ENCODE measurements at places on chromosomes 16 and 17.

GRCh38 chr17:56482229-56482628, 111.3 kb upstream of the NOG start:
- no peak for DNase-seq

DNA sequence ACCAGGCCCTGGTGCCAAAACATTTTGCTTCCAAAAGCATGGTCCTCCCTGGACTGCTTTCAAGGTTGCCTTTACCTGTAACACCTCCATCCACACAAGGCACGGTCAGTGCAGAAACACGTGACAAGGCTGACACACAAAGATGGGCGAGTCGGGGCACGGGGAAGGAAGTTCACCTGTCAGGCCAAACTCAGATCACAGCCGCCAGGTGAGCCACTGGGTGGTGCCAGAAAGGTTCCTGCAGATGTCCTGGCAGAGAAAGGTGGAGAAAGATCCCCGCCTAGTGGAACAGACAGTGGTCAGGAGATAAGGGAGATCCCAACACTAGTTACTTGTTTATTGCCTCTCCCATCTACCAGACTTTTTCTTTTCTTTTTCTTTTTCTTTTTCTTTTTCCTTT, 155.3 kb downstream of the AIPL1 start:
- DNase-seq, result no peak

DNA sequence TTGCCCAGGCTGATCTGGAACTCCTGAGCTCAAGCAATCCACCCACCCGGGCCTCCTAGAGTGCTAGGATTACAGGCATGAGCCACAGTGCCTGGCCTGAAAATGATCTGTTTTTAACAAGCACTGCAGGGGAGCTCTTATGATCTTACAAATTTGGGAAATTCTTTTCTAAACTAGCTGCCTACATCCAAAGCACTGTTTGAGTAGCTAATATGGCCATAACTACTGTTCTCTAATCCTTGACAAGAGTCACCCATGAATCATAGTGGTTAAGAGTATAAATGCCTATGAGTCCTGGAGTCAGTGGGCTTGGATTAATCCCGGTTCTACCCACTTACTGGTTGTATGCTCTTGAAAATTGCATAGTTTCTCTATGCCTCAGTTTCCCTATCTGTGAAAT, 1.4 kb upstream of the CPPED1 start:
- no peak for DNase-seq

DNA sequence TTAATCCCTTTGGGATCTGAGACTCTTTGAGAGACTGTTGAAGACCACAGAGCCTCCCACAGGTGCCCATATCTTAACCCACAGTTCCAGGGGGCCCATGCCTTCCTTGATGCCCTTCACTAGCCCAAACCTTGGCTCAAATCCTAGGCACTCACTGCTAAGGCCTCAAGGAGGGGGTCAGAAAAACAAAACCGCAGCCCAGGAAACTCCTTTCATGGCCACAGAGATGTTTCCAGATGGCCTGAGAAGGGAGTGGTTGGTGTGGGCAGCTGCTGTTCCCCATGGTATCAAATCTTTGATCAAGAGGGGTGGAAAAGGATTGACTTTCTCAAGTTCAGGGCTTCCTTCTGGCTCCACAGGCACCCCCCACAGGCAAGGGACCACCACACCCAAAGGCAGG, 44.7 kb downstream of the CDH1 start:
- no peak for DNase-seq

DNA sequence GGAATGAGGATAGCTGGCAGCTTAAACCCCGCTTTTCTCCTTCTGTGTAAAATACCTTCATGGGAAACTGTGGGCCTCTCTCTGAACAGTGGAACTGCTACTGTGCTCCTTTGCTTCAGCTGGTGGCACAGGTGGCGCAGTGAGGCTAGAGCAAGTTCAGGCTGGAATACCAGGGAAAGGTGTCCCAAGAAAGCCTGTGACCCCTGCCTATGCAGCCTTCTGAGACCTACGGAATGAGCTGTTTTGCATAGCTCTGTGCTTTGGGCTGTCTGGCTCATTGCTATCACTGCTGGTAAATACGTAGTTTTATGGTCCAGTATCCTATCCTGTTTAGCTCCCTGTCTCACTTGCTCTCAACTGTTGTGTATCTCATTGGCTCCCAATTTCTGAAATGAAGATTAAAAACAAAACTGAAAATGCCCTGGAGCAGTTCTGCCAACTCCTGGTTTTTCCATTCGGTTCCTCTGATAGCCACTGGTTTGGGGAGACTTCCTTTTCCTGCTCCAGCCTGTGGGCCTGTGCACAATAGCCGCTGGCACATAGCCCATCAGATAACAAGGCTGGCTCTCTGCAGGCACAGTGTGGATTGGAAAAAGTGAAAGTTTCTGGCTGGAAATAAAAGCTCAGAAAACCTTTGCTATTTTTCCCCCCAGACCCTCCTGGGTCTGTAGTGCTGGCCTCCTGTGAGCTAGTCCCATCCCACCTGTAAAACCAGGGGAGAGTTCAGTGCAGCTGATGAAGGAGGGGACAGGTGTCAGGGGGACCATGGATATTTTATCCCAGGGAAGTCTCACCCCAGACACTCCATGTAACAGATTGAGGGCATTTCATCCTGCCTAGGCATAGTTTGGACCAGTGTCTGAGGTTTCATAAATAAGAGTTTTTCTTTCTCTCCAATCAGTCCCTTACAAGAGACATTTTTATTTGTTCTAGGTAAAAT, 24.0 kb downstream of the LIMD2 start:
- no peak for DNase-seq

DNA sequence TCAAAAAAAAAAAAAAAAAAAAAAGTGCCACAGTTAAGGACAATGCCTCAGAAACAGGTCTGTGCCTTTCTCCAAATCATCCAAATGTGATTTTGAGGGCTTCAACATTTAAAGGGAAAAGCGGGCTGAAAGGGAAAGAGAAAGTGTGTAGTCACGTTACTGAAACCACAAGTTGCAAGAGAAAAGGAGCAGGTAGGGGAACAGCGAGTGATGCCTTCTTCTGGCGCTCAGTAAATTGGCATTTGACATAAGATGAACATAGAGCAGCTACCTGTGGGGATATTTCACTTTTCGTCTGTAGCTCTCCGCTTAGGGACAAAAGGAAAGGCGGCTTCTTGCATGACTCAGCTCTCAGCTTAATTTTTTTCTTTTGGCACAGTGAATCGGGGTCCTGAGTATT, 11.1 kb downstream of the CMTM2 start:
- no peak for DNase-seq

GRCh38 chr17:559551-560431, 154.8 kb downstream of the VPS53 start:
- DNase-seq, result no peak

GRCh38 chr16:87324411-87325275, 7.5 kb upstream of the C16orf95 start:
- no peak for DNase-seq

DNA sequence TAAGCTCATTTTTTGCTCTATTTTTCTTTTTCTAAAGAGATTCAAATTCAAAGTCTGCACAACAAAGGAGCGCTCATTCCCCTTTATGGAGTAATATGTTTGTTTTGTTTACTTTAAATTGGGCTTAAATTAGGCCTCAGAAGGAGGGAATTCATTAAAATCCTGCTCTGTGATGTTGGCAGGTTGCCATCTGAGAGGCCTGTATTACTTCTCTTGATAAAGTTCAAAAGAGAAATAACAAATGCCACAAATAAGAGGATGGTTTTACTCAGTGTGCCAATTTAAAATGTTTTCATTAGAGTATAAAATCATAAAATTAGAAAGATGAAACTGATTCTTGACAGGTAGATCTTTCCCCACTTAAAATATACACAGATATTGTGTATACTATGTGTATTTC, 54.5 kb upstream of the HLF start:
- DNase-seq, result no peak

GRCh38 chr17:61794792-61795191, 68.5 kb downstream of the BRIP1 start:
- no peak for DNase-seq

DNA sequence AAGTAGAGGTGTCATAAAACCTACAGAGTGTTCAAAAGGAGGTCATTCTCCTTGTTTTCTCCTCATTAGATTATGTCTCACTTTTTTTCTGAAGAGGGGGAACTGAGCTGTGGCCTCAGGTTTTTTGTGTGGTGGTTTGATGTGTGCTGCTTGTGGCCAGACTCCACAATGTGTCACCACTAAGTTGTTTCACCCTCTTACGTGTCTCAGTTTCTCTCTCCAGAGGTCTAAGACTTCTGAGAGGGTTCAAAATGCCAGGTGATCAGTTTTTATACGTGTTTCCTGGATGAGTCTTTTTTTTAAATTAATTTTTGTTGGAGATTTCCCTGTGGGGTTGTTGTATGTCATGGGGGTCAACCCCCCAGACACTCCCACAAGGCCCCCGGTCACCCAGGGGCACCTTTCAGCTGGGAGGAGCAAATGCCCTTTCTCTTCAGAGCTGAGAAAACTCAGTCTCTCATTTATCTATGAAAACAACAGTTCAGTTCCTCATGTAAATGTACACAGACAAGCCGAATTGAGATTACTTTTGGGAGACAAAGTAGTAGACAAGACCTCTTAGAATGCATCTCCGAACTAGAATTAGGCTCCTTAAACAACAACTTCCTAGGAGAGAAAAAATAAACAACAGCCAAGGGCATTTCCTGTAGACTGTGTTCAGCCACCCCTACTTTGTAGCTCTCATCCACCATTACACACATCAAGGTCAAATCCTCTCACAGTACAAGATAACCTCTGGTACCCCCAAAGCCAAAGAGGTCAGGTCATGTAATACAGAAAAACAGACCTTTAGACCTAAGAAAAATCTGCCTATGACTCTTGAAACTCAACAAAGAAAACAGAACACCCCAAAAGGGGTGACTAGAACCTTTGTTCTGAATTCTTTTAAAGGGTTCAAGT, 23.9 kb upstream of the TMEM98 start:
- no peak for DNase-seq

GRCh38 chr16:648071-648780, 939 bp upstream of the WDR90 start:
- no peak for DNase-seq

DNA sequence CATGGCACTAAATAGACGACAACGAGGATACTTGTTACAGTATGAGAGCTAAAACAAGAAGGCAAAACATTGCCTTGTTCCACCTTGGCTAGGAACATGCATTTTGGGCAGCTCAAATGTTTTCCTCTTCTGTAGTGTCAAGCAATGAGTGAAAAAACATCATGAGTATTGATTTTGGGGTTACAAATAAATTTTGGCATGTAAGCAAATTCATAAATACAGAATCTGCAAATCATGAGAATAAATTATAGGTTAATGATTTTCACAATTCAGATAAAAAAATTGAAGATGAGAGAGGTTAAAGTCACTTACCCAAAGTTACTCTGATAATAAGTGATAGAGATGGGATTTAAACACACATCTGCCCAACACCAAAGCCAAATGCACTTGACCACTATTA, 28.4 kb upstream of the NUFIP2 start:
- no peak for DNase-seq

DNA sequence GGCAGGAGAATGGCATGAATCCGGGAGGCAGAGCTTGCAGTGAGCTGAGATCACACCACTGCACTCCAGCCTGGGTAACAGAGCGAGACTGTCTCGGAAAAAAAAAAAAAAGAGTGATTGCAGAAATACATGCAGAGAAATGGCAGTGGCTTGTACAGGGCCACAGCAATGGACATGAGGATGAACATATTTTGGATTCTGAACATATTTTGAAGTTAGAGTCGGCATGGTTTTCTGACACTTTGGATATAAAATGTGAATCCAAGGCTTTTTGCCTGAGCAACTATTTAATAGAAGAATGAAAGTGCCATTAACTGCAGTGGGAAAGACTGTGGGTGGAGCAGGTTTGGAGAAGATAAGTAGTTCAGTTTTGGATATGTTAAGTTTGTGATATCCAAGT, 35.8 kb downstream of the CPD start:
- no peak for DNase-seq

DNA sequence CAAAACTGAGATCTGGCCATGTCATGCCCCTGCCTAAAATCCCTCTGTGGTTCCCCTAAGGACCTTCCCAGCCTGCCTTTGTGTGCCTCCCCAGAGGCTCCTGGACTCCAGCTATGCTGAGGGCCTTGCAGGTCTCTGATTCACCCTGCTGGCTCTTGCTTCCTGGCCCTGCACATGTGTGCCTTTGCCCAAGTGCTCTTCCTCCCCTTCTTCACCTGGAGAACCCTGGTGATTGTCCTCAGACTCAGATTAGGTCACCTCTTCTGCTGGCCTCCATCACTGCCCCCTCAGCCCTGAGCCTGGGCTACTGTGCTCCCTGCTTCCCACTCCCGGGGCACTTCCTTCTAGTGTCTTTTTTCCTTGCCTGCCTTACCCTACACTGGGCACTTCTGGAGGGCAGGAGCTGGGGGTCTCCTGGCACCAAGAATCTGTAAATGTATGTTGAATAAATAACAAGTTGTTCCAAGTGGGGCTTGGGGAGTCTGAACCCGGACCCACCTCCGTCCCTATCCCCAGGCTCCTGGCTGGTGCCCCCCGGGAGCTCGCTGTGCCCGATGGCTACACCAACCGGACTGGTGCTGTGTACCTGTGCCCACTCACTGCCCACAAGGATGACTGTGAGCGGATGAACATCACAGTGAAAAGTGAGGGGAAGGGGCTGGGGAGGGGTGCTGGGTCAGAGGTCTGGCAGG, 7.8 kb downstream of the ITGA3 start:
- no peak for DNase-seq

GRCh38 chr16:66844342-66845079, at the start of gene CA7:
CA7 (plus strand) TSS chr16:66844414; CDS start chr16:66844488, 74 bp downstream.
- no peak for DNase-seq

GRCh38 chr17:48037036-48037837, at the start of gene COPZ2:
COPZ2 (minus strand) TSS chr17:48037797; CDS start chr17:48037777, 20 bp downstream.
- peak; percentile 56 for DNase-seq

DNA sequence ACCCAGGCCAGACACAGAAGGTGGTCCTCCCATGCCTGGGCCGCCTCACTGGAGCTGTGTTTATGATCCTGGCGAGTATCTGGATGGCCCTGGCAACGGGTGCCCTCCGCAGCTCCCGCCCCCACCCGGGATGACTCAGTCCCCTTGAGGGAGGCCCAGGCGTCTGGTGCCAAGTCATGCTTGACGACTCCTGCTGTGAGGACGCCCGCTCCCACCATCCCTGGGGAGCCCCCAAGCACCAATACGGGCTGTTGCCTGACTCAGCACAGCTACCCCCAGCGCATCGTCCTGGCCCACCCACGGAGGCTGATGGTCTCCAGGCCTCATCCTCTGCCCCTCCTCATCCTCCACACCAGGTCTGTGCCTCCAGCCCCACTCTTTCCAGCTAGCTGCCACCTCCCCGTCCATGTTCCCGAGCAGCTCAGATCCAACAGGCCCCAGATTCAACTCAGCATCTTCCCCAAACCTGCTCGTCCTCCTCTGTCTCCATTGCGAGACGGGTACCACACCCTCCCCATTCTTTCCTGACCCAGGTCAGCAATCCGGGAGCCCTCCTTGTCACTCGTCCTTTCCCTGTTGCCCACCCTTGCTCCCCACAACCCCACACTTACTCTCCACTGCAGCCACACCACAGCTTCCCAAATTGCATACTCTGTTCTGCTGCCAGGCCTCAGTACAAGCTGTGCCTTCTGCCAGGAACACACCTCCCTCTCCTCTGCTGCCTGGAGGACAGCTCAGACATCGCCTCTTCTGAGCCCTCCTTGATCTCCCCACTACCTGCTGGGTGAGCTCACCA, 2.6 kb downstream of the CAMKK1 start:
- no peak for DNase-seq

All from bone marrow (tissue), 2 donors.